ENCODE measurements at places on chromosomes 6 and 20. TPM values are rescaled to one million over a fixed set of nuclear protein-coding genes. Genes with fewer than 3 reads are reported as not detected.

GRCh38 chr6:68679399-68679798, 44.3 kb downstream of the ADGRB3 start:
- H3K4me1 ChIP-seq: no peaks in the 10 kb centered on the region
- DNase-seq: no peak
- H3K36me3 ChIP-seq: no peaks in the 10 kb centered on the region
- H3K27ac ChIP-seq: no peak overlapping the region

BAG2 gene
- total RNA-seq: 11.2 TPM

GRCh38 chr6:91802431-91802830, 1215.6 kb upstream of the MAP3K7 start:
- no peaks in the 10 kb centered on the region for H3K36me3 ChIP-seq
- H3K4me3 ChIP-seq: no peak overlapping the region
- H3K27ac ChIP-seq: no peak overlapping the region
- no peaks in the 10 kb centered on the region for H3K27me3 ChIP-seq

DNA sequence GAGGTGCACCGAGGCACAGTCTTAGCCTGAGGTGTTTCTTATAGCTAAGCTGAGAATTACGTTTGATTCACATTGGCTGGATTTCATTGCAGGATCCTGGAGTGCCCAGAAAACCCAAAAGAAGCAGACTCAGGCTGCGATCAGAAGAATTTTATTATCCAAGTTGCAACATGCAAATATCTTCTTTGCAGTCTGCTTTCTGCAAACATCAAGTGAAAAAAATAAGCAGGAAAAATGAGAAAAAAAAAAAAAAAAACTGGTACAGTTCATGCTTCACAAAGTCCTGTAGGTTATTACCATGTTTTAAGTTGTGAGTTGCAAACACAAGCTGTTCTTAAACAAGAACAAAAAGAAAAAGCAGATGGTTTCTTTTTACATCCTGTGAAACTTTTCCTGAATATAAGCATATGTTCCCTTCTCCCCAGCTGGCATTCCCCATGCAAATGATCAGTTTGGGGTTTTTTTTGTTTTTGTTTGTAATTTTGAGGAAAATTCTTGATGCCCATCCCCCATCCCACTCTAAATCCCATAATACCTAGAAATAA, 349.0 kb downstream of the CBLN4 start:
- no peak overlapping the region for H3K4me3 ChIP-seq
- H3K4me1 ChIP-seq: no peaks in the 10 kb centered on the region
- H3K27ac ChIP-seq: no peak overlapping the region
- no peaks in the 10 kb centered on the region for H3K27me3 ChIP-seq
- no peaks in the 10 kb centered on the region for H3K36me3 ChIP-seq

GRCh38 chr6:112017169-112017568, 36.7 kb upstream of the CCN6 start:
- H3K27me3 ChIP-seq: no peaks in the 10 kb centered on the region
- no peak overlapping the region for H3K4me3 ChIP-seq

SLC22A2 gene
- not detected for total RNA-seq

Measured in left ventricle myocardium inferior (tissue), 1 donor.